Effector memory CD8-positive, alpha-beta T cell (primary cell): ENCODE measurements at places on chromosomes 2 and 18.

GRCh38 chr2:126664234-126664633 is 8.3 kb downstream of the GYPC start:
- peak; percentile 49 for DNase-seq

- DNase-seq = no peak
Observed at GRCh38 chr18:2871111-2871720, 24.4 kb downstream of the EMILIN2 start.

DNA sequence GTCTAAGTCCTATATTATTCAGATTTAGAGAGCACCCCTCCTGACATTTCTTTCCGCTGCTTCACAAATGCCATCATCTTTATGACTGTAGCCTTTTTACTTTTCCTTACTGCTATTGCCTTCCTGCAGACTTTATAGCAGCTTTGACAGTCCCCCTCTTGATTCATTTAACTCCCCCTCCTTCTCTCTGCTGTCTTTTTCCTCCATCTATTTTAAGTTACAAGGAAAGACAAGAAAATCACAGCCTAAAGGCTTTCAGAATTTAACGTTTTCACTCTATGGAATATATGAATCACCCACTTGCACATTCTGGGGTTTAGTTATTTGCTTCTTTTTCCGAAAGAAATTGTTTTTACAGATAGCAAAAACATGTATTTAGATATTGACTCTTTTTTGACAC is 183.4 kb upstream of the SETBP1 start:
- DNase-seq = no peak

DNA sequence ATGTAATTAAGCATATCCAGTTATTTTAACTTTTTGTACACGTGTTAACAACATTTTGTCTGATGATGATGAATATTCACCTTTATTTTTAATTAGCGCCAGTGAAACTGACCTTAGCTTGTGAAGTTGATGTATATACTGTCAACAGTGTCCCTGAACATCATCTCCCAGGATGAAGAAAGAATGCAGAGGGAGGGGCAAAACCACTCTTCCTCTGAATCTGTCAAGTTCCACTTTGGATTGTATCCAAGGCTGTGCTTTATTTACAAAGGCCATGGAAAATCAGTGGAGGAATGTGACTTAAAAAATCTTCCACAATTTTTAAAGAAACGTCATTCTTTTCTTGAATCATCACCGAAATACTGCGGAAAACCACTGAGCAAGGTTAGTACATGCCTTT is 4.5 kb upstream of the RMDN2 start:
- no peak for DNase-seq

DNA sequence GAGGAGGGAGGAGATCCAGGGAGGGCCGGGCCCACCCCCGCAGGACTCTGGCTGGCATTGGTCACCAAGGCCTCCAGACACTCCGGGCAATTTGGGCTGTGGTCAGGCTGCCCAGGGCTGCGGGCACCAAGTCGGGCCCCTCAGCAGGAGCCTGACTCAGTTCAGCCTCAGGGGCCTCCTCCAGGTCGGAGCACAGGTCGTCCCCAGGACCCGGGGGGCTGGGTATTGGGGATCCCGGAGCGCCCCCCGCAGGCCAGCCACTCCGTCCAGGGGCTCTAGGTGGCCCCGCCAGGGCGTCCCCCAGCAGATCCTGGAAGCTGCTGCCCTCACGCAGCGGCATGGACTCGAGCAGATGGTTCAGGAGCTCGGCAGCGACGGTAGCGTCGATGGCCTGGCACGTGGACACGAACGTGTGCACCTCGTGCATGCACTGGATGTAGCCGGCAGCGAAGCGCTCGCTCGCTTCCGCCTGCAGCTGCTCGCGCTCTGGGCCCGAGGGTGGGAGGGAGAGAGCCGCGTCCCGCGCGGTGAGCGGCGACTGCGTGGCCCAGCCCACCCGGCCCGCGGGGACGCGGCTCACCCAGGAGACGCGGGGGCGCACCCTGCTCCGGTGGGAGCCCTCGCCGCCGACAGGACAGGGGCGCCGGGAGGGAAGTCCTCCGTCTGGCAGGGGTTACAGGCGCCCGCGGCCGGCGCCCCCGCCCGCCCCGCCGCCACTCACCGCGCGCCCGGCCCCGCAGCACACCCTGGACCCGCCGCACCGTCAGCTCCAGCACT is 884 bp downstream of the HES6 start:
- DNase-seq = peak; percentile 29

- no peak for DNase-seq
Observed at GRCh38 chr18:68035774-68036522, 519.4 kb upstream of the DSEL start.

GRCh38 chr2:179677746-179678505 is 183.5 kb downstream of the ZNF385B start:
- DNase-seq = no peak

DNA sequence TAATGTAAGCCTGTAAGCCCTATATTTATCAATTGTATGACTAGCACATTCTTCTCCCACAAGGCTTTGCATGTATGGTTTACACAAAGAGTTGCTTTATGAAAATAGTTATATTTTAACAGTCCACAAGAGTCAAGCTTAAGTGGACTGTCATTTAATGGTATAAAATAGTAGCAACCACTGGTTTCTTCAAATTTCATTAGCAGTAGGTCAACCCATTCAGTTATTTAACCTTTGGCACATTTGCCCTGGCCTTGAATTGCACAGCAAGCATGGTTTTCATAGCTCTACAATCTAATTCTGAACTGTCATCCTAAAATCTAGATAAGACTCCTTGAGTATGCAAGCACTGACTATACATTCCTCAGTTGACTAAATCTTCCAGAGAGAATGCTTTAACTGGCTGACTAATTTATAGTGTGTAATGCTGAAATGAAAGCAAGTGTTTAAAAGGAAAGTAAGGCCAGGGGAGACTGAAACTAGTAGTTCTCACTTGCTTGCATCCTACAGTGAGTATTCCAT is 1.8 kb downstream of the DPP4 start:
- no peak for DNase-seq

GRCh38 chr18:45637546-45638327 is 22.5 kb downstream of the SLC14A2 start:
- no peak for DNase-seq

GRCh38 chr2:112627060-112628040 is 18.4 kb upstream of the SLC20A1 start:
- DNase-seq = no peak

DNA sequence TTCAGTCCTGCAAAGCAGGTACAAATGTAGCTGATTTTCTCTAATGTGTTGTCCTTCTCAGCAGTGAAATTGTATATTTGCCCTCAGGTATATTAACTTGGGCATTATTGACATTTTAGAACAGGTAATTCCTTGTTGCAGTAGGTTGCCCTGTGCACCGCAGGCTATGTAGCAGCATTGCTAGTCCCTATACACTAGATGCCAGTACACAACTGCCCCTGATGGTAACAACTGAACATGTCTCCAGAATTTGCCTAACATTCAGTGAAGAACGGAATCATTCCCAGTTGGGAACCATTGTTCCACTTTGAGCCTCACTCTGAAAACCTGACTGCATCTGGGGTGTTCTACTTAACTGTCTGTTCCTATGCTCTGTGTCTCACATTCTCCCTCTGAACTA is 23.1 kb upstream of the TFPI start:
- DNase-seq = no peak

DNA sequence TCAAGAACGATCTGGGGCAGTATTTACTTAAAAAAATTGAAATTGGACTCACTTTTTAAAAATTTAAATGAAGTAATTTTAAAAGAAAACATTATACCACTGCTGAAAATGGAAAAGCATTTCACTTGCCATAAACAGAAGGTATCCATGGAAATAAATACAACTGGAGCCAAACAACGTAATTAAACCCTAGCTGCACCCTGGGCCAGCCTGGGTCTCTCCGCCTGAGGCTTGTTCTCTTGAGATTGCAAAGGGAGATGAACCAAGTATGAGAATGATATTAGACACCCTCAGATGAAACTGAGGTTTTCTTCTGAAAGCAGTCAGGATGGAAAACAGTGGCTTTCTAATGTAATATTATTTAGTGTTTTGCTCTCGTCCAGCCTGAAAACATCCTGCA is 264.4 kb downstream of the KCNE4 start:
- no peak for DNase-seq

GRCh38 chr2:237223201-237223861 is 137.6 kb downstream of the COPS8 start:
- DNase-seq = no peak

DNA sequence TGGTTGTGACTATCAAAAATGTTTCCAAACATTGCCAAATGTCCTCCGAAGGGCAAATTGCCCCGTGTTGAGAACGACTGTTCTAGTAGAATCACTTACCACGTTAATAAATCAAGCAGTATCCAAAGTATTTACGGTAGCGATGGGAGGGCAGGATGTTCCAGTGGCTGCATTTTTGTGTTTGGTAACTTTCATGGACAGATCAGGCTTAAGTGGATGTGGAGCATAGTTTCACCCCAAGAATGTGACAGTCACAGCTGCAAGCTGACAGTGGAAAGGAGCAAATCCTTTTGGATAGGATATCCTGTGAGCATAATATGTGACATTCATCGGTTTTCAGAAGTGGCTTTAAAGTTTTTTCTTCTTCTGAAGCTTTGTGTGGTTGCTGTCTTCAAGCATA is 46.3 kb upstream of the DARS1 start:
- DNase-seq = no peak

GRCh38 chr2:213221957-213222356 is 62.3 kb upstream of the SPAG16 start:
- no peak for DNase-seq

DNA sequence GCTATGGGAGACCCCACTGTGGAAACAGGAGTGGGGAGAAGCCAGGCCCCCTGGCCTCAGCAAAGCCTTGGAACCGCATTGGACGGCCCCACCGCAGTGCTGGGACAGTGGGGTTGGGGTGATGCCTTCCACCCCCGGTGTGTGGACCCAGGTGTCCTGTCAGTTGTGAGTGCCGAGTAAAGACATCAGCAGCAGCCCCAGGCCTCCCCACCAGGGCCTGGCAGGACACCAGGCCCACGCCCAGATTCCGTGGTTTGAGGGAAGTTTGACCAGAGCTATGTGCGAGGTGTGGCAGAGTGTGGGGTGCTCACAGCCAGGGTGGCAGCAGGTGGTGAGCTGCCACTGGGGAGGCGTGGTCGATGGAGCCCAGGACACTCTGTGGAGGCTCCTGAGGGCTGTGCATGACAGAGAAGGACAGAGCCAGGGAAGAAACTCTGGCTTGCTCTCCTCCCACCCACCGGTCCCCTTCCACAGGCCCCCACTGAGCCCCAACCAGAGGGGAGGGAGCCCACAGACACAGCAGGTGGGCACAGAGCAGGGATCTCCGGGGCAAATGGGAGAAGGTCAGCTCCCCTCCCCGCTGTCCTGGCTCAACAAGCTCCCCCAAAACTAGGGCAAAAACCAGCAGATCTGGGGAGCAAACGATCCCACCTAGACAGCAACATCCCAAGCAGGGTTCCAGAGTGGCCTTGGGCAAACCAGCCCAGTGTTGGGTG is 69.1 kb downstream of the TWIST2 start:
- no peak for DNase-seq

DNA sequence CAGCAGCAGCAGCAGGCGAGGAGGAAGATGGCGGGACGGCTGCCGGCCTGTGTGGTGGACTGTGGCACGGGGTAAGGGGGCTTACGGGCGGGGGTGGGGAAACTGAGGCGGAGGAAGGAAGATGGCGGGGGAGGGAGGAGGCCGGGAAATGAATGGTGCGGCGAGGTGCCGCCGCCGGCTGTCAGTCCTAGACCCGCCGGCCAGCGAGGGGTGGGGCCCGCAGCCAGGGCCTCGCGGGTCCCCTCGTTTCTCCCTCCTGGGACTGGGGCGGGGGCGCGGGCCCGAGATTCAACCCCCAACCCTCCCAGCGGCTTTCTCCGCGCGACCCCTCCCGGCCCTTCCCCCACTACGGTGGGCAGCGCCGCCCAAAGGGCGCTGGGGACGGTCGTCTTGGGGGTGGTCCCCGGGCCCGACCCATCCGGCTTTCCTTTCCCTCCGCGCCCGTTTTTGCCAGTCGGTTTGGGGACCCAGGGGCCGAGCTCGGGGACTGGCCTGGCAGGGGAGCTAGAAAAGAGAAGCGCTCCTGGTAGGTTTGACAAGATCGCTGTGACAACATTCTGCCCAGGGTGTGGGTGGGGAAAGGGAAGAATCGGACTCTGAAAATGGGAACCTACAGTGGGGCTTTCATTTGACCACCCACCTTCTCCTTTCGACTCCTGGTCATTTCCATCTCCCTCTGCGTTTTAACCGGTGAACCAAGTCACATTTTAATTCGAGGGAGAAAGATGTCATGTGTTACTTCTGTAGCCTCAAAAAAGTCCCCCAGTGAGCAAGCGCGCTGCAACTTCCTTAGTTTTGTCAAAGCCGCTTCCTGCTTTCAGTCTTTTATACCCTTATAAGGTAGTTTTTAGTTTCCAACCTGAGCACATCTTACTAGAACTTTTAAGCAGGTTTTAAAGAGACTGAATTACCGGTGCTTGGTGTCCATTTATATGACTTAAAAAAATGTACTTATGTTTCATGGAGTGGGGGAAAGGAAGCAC is 655 bp downstream of the ACTR3 start:
- peak; percentile 61 for DNase-seq

GRCh38 chr18:23331091-23331920 is 121.8 kb upstream of the RIOK3 start:
- no peak for DNase-seq

- DNase-seq = no peak
Observed at GRCh38 chr2:38131676-38132075, 55.7 kb upstream of the CYP1B1 start.

GRCh38 chr2:24477229-24477628 is 13.8 kb upstream of the NCOA1 start:
- DNase-seq = no peak

DNA sequence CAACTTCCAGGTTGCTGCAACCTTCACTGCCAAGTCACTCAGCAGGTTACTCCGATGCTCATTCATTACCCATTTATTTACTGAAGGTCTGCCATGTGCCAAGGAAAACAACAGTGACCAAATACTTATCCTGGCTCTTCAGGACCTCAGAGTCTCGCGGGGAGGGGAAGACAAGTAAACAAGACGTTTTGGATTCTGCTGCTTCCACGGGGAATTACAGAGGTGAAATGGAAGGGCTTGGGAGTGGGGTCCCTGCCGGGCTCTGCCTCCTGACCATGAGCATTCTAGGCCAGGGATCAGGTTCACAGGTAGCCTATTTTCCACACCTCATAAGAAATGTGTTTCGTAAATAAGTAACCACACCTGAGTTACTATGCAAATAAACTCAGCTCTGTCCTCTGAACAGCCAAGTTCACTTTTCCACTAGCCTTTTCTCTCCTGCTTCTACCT is 68.1 kb downstream of the CLHC1 start:
- no peak for DNase-seq
